ENCODE measurements at places on chromosomes 2 and 18.
A peak's percentile ranks its signal among the peaks of the same experiment; 100 is the strongest.

DNA sequence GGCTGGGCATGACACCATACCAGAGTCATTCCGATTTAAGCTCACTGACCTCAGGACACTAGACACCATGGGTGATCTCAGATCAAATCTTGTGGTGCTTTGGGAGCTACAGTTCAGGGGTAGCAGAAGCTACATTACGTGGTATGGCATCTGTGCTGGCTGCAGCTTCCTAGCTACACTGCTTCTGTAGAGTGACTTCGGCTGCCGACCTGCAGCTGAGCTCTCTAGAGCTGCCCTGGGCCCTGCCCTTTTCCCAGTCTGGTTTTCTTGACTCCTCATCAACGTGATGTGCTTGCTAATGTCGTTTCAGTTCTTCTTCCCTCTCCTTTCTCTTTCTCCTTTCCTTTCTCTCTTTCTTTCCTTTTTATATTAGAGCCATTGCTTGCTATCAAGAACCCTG lies 100.2 kb downstream of the AP1S3 start:
- H3K27me3 ChIP-seq, result peaks cover 11% of the 10 kb centered on the region
- H3K4me3 ChIP-seq, result no peak overlapping the region

GRCh38 chr2:216562696-216563435 lies 64.2 kb downstream of the RPL37A start:
- DNase-seq, result no peak
- H3K36me3 ChIP-seq, result no peaks in the 10 kb centered on the region
- peaks cover 6% of the 10 kb centered on the region for H3K27me3 ChIP-seq
- H3K27ac ChIP-seq, result no peak overlapping the region

DNA sequence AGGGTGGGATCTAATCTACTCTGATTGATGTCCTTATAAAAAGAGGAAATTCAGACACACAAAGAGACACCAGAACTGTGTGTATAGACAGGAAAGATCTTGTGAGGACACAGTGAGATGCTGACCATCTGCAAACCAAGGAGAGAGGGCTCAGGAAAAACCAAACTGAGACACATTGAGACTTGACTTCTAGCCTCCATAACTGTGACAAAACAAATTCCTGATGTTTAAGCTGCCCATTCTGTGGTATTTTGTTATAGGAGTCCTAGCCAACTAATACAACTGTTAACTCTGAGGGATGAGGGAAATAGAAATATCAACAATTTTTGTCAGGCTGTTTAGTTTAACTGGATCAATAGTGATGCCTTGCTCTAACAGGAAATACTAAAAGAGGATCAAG lies 93.4 kb upstream of the COL3A1 start:
- no peaks in the 10 kb centered on the region for H3K4me1 ChIP-seq
- no peak overlapping the region for H3K4me3 ChIP-seq
- DNase-seq, result no peak
- H3K27ac ChIP-seq, result no peak overlapping the region
- no peaks in the 10 kb centered on the region for H3K36me3 ChIP-seq

GRCh38 chr18:44938720-44939665 lies 258.3 kb downstream of the SETBP1 start:
- H3K27ac ChIP-seq, result no peak overlapping the region
- H3K27me3 ChIP-seq, result peaks cover 10% of the 10 kb centered on the region
- H3K4me1 ChIP-seq, result no peaks in the 10 kb centered on the region
- H3K4me3 ChIP-seq, result no peak overlapping the region
- H3K36me3 ChIP-seq, result no peaks in the 10 kb centered on the region
- no peak for DNase-seq

DNA sequence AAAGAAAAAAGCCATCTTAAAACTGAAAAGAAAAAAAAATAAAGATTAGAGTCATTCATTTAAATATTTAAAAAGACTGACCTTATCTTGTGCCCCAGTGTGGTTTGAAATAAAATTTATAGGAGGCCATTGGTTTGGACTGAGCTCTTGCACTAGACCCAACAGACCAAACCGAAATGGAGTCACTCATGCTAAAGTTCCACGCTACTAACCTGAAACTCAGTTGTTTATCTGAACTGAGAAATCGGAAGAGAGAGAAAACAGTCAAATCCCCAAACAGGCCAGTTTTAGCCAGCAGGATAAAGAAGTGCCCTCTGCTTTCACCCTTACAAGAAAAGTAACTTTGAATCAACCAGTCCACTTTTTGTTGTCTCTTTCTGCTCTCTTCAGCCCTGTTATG lies 18.2 kb downstream of the RBM43 start:
- DNase-seq, result no peak
- no peak overlapping the region for H3K27ac ChIP-seq
- no peaks in the 10 kb centered on the region for H3K4me1 ChIP-seq
- peaks cover 5% of the 10 kb centered on the region for H3K27me3 ChIP-seq
- H3K4me3 ChIP-seq, result no peak overlapping the region

- no peak overlapping the region for H3K27ac ChIP-seq
- peaks cover 2% of the 10 kb centered on the region for H3K27me3 ChIP-seq
- peak; percentile 52 for DNase-seq
- no peak overlapping the region for H3K4me3 ChIP-seq
- peaks cover 30% of the 10 kb centered on the region for H3K4me1 ChIP-seq
- peaks cover 12% of the 10 kb centered on the region for H3K36me3 ChIP-seq
Measured at GRCh38 chr18:44895176-44895798, 214.6 kb downstream of the SETBP1 start.

GRCh38 chr18:48571639-48572384 lies 33.0 kb downstream of the CTIF start:
- H3K4me3 ChIP-seq, result no peak overlapping the region
- H3K27ac ChIP-seq, result no peak overlapping the region
- H3K27me3 ChIP-seq, result no peaks in the 10 kb centered on the region
- DNase-seq, result no peak

DNA sequence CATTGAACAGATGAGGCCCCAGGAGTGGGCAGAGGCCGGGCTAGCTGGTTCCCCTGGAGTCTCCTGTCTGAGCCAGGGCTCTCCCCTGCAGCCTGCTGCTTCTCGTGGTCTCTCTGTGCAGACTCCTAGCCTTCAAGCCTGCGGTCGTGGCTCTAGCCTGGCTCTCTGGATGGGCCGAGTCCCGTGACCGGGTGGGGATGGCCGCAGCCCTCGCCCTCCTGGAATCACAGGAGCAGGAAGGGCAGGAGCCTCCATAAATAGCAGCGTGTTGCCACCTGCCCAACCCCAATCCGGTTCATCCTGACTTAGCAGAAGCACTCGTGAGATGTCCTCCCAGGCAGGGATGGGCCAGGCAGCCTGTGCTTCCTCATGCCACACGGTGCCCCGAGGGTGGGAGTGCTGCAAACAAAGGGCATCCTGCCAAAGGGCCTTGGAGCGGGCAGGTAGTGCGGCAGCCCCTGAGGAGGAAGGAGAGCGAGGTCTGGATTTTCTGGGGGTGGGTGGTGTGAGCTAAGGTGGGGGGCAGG lies 43.9 kb downstream of the FOSL2 start:
- H3K27me3 ChIP-seq, result no peaks in the 10 kb centered on the region
- H3K27ac ChIP-seq, result no peak overlapping the region

DNA sequence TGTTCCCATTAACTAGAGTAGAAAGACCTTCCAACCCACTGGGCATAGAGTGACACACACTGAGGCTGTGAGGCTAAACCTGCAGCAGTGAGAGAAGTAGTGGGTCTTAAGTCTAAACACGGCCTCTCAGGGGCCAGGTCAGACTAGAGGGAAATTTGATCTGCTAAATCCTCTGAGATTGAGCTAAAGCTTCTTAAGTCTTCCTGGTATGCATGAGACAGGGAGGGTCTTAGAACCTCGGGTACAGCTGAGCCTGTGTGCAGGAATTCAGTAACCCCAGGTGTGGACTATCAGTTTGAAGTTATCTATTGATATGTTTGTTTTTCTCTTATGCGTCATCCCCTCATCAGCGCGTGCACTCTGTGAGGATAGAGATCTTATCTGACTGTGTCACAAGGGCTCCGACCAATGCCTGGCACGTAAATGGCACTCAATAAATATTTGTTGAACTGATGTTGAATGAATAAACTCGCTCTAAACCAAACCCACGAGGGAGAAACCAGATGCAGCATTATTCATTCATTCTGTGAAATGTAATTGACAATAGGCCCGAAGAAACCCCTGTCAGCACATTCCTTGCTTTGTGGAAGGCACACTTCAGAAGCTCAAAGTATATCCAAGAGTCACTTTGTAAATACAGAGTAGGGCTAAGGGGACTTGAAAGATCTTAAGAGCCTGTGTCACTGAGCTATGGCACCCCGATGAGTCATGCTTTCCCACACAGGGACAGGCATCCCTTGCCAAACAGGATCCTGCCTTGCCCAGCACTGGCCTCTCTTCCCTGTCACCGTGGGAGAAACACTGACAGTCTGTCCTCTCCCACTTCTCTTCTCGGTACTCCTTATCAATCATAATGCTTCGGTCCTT lies 21.7 kb upstream of the RAB10 start:
- H3K27ac ChIP-seq, result no peak overlapping the region
- DNase-seq, result no peak
- peaks cover 2% of the 10 kb centered on the region for H3K27me3 ChIP-seq
- no peaks in the 10 kb centered on the region for H3K36me3 ChIP-seq
- no peak overlapping the region for H3K4me3 ChIP-seq

- no peaks in the 10 kb centered on the region for H3K36me3 ChIP-seq
- H3K27me3 ChIP-seq, result peaks cover 22% of the 10 kb centered on the region
- no peaks in the 10 kb centered on the region for H3K4me1 ChIP-seq
- no peak overlapping the region for H3K27ac ChIP-seq
- H3K4me3 ChIP-seq, result no peak overlapping the region
- DNase-seq, result no peak
Measured at GRCh38 chr2:36670881-36671595, 25.5 kb upstream of the VIT start.

- no peak overlapping the region for H3K4me3 ChIP-seq
- no peak overlapping the region for H3K27ac ChIP-seq
- DNase-seq, result no peak
Measured at GRCh38 chr2:230774348-230774951, 61.8 kb downstream of the CAB39 start.

- H3K36me3 ChIP-seq, result peaks cover 32% of the 10 kb centered on the region
- H3K27me3 ChIP-seq, result no peaks in the 10 kb centered on the region
- H3K27ac ChIP-seq, result no peak overlapping the region
Measured at GRCh38 chr2:157822993-157823392, 53.1 kb downstream of the ACVR1 start.

DNA sequence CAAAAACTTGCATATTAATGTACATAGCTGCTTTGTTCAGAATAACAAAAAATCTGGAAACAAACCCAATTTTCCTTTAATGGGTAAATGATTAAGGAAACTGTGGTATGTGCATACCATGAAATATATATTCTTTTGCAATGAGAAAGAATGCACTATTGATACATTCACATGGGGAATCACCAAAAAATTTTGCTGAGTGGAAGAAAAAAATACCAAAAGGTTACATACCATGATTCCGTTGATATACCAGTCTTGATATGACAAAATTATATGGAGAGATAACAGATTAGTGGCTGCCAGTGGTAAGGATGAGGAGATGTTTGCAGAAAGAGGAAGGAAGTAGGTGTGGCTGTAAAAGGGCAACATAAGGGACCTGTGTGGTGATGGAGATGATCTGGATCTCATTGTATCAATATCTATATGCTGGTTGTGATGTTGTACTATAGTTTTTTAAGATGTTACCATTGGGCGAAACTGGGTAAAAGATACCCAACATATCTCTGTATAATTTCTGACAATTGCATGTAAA lies 54.6 kb upstream of the BCL2L11 start:
- no peaks in the 10 kb centered on the region for H3K36me3 ChIP-seq
- no peak overlapping the region for H3K4me3 ChIP-seq
- peaks cover 39% of the 10 kb centered on the region for H3K27me3 ChIP-seq
- H3K27ac ChIP-seq, result no peak overlapping the region
- H3K4me1 ChIP-seq, result peaks cover 9% of the 10 kb centered on the region

DNA sequence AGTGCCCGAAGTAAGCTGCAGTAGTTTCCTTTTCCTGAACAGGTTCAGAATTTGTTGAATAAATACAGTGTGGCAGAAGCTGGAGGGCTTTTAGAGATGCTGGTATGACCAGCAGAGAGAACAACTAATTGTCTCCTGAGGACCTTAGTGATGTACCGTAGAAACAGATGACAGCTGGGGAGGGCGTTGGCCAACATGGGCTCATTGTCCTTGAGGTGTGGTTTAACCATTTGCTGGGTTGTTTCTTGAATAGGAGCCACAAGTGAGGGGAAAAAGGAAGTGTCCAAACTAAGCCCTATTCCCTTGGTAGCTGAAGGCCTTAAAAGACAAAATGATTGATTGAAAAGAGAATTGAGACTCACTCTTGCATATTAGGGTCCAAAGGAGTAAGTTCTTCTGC lies 11.7 kb upstream of the FAM228A start:
- H3K4me1 ChIP-seq, result no peaks in the 10 kb centered on the region
- peaks cover 2% of the 10 kb centered on the region for H3K27me3 ChIP-seq
- H3K36me3 ChIP-seq, result no peaks in the 10 kb centered on the region

DNA sequence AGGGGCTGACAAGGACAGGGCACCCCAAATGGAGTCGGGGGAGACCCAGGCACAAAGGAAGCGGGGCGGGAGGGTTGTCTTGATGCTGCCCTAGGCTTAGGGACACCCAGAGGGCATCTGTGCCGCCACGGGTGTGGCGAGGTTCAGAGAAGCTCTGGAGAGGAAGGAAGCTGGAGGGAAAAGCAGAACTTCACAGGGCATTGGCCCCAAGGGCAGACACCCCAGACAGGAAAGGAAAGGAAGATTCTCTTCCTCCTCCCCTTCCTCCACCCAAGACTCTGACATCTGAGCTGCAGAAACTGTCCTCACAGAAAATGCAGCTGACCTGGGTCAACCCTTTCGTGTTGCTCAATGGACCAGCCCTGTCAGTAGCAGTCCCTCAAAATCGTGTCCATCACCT lies 25.6 kb downstream of the DNMT3A start:
- DNase-seq, result no peak
- no peaks in the 10 kb centered on the region for H3K27me3 ChIP-seq
- peaks cover 57% of the 10 kb centered on the region for H3K4me1 ChIP-seq
- H3K27ac ChIP-seq, result peak overlapping the region; percentile 10

- no peak overlapping the region for H3K4me3 ChIP-seq
- peaks cover 5% of the 10 kb centered on the region for H3K27me3 ChIP-seq
Measured at GRCh38 chr2:32832821-32833220, 113.9 kb upstream of the LTBP1 start.

DNA sequence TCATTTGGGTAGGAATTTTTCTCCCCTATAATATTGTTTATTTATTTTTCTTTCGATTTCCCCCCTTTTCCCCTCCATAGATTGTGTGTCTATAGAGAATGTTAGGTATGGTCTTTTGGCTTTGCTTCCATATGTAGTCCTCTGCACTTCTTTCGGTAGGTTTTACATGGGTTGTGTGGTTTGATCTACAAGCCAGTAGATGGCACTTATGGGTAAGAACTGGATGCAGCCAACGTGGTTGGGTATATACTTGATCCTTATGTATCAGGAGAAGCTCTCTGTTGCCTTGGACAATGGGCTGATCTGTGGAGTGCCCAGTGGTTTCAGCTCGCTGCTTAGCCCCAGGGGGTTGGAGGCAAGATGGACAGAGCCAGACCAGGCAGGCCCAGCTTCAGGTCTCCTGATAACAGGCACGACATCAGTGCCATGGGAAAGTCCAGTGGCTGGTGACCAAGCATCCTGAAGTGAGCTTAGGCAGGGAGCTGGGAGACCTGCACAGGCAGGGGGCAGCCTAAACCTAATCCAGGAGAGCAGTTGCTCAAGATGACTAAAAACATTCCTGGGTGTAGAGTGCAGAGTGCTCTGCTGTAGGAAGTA lies 488.3 kb downstream of the CCDC85A start:
- no peaks in the 10 kb centered on the region for H3K27me3 ChIP-seq
- no peaks in the 10 kb centered on the region for H3K36me3 ChIP-seq
- H3K4me3 ChIP-seq, result no peak overlapping the region
- no peaks in the 10 kb centered on the region for H3K4me1 ChIP-seq
- DNase-seq, result no peak
- no peak overlapping the region for H3K27ac ChIP-seq

- no peak overlapping the region for H3K27ac ChIP-seq
- peaks cover 20% of the 10 kb centered on the region for H3K4me1 ChIP-seq
- no peaks in the 10 kb centered on the region for H3K27me3 ChIP-seq
- H3K4me3 ChIP-seq, result no peak overlapping the region
Measured at GRCh38 chr2:42147641-42148274, 21.4 kb upstream of the EML4 start.
